ENCODE measurements at places on chromosomes 13 and 19.

GRCh38 chr13:108155185-108156106, 59.9 kb downstream of the LIG4 start:
- no peak for DNase-seq

- DNase-seq = no peak
Measured at GRCh38 chr13:42076309-42076713, 27.9 kb downstream of the DGKH start.

DNA sequence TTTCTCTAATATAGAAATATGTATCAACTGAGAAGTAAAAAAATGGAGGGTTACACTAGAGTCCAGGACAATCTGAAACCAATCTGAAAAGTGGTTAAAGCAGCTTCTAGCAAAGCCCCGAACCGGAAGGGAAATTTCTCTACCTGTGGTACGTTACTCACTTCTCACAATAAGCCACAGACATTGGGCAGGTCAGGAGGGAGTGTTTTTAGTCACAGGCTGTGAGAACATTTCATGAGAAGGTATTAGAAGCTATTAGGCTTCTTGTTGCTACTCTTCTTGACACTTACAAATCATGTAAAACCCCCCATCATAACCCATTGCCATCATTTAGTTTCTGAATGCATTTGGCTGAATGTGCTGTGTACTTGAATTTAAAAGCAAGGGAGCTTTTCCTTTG, 120.9 kb downstream of the NUFIP1 start:
- no peak for DNase-seq

DNA sequence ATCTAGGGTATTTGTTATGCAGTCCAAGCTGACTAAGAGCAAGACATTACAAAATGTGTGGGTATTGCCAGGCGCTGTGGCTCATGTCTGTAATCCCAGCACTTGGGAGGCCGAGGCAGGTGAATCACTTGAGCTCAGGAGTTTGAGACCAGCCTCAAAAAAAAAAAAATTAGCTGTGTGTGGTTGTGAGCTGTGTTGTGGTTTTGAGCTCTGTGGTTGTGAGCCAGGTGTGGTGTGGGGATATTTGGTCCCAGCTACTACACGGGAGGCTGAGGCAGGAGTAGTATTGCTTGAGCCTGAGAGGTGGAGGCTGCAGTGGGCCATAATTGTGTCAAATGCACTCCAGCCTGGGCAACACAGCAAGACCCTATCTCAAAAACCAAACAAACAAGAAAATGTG, 5.6 kb upstream of the KEAP1 start:
- no peak for DNase-seq

GRCh38 chr19:40278361-40279035, 6.6 kb downstream of the AKT2 start:
- DNase-seq = no peak

DNA sequence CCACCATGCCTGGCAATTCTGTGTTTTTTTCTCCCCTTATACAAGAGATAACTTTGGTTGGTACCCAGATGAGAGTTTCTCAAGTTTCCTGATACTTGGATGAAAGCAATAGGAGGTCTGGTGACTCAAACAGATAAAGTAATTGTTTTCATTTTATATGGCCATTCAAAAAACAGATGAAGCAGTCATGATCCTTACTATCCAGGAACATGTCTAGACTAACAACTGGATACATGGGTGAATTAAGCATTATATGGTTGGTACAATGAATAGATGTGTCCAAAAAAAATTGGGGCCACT, 8.5 kb downstream of the ZNF430 start:
- no peak for DNase-seq

DNA sequence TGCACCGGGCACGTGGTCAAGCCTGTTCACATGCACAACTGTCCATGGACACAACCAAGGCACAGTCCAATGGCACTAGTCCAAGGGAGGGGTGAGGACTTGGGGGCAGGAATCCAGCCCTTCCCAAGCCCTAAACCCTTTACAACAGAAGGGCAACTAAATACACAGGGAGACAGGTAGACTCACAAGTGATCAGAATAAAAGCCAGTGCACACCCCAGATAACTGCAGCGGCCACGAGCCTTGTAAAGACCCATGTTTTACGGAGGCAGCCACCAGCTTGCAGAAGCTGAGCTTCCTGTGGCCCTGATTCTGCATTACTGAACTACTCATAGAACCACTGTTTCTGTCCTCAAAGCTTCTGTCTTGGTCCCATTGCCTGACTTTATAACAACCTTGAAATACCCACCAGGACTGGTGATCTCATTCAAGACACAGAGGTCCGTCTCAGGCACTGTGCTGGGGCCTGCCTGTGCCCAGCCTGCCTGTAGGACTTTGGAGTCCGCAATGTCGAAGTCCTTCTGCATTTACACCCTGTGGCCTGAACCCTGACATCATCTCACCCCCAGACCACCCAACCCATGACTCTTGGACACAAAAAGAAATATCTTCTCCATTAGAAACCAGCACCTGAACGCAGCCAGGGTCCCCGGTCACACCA, 181.2 kb downstream of the COL4A1 start:
- DNase-seq = no peak

DNA sequence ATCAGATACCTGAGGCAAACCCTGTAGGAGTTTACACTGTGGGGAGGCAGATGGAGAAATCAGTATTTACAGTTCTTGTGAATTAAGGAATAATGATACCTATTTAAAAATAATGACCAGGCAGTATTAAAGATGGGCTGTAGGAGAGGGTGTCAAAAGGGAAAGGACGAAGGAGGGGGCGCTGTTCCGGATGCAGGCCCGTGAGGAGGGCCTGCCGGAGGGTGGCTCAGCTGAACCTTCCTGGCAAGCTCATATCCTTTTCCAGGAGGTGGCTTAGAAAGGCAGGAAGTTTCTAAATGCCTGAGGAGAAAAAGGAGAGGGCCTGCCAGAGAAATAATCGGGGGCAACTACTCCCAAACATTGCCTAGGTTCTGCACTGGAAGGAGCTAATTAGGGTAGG, 46.6 kb downstream of the MBNL2 start:
- DNase-seq = no peak

GRCh38 chr13:102911336-102911735, 65.5 kb downstream of the ERCC5 start:
- DNase-seq = no peak

DNA sequence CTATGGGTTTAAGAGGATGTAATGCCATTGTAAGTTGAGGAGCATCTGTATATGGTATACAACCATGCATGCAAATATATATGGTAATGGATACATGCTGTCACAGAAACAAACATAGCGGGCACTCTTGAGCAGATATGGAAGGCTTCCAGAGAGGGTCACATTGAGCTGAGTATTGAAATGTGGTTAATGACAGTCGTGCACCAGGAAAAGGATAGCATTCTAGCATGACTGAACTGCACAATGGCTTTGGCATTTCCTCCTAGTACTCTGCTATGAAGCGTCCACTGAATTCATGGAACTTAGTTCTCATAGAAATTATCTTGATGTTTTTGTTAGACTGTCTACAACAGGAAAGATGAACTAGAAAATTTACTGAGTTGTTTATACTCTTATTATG, 25.2 kb downstream of the DGKH start:
- DNase-seq = no peak

GRCh38 chr13:40764587-40765403, 6.2 kb downstream of the MRPS31 start:
- no peak for DNase-seq

DNA sequence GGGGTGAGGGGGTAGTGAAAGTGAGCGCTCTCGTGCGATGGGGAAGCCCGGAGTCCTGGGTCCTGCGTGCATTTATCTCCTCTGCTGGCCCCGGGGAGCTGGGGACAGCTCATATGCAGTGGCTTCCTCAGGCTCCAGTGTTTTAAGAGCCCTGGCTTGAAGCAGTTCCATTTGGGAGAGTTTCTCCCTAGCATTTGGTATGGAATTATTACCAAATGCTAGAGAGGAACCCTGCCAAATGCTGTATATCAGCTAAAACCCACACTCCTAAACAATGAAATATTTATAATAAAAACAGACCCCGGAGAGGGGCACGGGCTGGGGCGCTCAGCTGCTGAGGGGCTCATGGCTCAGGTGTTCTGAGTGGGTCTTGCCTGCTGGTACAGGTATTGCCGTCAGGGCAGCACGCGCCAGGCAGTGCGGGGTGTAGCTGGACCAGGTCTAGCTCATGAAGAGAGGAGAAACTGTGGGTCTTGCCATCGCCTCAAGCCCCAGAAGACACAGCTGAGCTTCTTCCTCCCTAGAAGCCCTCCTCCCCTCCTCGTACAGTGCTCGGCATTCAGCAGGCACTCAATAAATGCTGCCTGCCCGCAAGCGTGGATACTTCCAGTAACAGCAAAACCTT, 163.6 kb upstream of the ZNF536 start:
- no peak for DNase-seq

GRCh38 chr19:29880498-29881081, 61.4 kb upstream of the URI1 start:
- no peak for DNase-seq

DNA sequence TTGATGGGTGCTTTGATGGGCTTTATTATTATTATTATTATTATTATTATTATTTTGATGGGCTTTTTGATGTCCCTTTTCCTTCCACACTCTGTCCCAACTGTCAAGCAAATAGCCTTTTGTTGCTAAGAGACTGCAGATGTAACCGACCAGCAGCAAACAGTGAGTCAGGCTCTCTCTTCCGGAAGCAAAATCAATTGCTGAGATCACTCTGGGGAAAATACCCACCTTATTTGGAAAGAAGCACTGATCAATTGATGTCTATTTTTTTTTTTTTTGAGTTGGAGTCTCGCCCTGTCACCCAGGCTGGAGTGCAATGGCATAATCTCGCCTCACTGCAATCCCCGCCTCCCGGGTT, 2.9 kb downstream of the LDLR start:
- DNase-seq = no peak

- peak; percentile 40 for DNase-seq
Measured at GRCh38 chr19:2550431-2551171, 74.7 kb downstream of the GADD45B start.

GRCh38 chr19:54465426-54466109, 2.0 kb upstream of the LENG9 start:
- DNase-seq = no peak

DNA sequence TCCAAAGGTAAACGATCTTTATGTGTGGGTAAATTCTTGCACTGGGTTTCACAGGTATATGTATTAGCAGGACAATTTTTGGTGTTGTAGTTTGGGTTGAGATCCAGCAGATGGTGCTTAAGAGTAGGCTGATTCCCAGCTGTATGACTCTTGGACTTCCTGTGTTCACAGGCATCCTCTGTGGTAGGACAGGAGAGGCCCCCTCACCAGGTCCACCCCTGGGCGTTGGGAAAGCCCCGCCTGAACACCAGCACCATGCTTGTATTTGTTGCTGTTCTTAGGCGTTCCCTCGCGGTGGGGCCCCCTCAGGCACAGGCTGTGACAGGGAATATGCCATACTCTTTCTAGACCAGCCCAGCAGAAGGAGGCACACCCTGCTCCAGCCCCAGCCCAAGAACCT, 49.5 kb upstream of the PCDH17 start:
- no peak for DNase-seq

GRCh38 chr19:8611391-8611876, 919 bp upstream of the ADAMTS10 start:
- no peak for DNase-seq

DNA sequence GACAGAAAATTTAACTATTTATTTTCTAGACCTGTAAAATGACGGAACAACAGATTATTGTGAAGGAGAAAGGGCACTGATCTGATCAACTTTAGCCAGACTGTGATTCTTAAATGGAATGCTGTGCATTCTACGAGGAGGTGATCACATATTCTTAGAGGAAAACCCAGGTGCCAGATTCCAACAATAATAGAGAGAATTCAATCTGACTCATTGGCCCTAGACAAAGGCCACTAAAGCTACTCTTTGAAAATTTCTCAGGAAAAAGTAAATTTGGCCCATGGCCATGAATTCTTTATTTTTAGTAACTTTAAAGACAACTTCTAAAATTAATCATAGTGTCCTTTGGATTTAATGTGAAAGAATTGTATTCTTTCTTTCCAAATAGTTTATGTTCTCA, 58.6 kb upstream of the POSTN start:
- DNase-seq = no peak

DNA sequence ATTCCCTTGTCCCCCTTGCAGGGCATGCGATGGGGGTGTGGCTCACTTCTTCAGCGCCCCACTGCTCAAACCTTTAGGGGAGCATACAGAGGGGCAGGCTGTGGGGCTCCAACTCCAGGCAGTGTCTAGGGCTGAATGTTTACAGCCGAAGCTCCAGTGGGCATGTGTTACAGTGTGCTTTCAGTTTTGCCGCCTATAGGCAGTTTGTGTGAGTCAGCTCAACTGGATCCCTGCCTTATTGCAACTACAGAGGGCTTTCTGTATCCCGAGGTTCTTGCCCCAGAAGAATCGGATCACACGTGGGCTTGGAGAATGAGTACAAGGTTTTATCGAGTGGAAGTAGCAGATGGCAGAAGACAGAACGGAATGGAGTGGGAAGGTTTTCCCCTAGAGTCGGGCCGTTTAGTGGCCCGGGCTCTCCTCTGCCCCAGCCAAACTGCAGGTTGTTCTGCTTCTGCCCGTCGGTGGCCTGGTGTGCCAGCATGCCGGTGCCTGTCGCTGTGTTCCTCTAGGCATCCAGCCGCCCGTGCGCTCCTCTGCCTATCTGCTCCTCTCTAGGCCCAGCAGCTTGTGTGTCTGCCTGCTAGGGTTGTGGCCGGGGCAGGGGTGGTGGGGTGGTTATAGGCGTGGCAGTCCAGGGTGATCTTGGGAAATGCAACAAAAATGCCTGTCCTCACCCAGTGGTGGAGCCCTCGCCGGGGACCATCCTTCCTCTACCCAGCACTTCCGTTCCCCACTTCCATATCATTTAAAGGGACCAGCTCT, 435.9 kb upstream of the SGCG start:
- DNase-seq = no peak

GRCh38 chr13:46717275-46717674, 79.7 kb downstream of the ESD start:
- no peak for DNase-seq

GRCh38 chr13:24267801-24268200, 41.6 kb upstream of the C1QTNF9 start:
- DNase-seq = no peak

GRCh38 chr13:46478651-46479050, 74.3 kb upstream of the LRCH1 start:
- no peak for DNase-seq

- DNase-seq = no peak
Measured at GRCh38 chr13:43166644-43167457, 143.5 kb downstream of the DNAJC15 start.

GRCh38 chr19:2790194-2790556, 4.9 kb downstream of the THOP1 start:
- no peak for DNase-seq

DNA sequence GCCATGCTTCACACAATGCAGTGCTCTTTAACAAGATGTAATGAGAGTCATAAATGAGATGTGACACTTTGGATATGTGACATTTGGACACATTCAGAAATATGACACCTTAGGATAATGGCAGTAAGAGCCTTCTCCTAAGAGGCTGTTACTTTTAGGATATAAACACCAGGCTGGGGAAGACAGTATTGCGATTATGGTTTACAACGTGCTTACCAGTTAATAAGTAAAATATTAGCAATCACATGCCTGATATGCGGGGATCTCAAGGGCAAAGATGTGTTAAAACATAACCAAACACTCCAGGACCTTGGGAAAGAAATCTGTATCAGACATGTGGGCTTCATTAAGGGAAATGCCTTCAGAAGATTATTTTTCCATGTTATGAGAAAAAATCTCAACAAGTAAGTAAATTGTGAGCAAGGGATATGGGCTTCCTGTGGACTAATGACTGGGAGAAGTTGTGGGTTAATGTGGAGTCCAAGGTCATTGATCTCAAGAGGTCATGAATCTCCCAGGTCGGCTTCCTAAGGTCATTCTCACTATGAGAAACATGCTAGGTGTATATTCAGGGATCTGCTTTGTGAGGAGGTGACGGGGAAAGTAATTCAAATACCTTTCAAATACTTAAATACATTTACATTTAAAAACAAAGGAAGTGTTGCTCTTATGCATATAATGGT, 105.3 kb downstream of the STARD13 start:
- no peak for DNase-seq

Measured in DMS 273 treated with DMSO at 0.1 percent for 48 hours (cell line).